ENCODE measurements at places on chromosomes 5 and 9. TPM values are rescaled to one million over a fixed set of nuclear protein-coding genes. Genes with fewer than 3 reads are reported as not detected.

Gene ZFYVE16
- total RNA-seq, result 6.2 TPM

DNA sequence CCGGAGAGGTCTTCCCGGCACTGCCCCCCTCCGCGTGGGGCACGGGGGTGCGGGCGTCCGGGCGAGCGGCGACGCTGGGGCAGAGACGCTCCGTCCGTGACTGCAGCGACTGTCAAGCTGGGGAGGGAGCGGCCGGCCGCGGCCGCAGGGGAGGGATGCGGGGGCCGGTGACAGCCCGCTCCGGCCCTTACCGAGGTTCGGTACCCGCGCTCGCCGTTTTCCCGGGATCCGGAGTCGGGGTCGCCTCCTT, 400 bp downstream of the KDM4C start:
- no peak for DNase-seq

DNA sequence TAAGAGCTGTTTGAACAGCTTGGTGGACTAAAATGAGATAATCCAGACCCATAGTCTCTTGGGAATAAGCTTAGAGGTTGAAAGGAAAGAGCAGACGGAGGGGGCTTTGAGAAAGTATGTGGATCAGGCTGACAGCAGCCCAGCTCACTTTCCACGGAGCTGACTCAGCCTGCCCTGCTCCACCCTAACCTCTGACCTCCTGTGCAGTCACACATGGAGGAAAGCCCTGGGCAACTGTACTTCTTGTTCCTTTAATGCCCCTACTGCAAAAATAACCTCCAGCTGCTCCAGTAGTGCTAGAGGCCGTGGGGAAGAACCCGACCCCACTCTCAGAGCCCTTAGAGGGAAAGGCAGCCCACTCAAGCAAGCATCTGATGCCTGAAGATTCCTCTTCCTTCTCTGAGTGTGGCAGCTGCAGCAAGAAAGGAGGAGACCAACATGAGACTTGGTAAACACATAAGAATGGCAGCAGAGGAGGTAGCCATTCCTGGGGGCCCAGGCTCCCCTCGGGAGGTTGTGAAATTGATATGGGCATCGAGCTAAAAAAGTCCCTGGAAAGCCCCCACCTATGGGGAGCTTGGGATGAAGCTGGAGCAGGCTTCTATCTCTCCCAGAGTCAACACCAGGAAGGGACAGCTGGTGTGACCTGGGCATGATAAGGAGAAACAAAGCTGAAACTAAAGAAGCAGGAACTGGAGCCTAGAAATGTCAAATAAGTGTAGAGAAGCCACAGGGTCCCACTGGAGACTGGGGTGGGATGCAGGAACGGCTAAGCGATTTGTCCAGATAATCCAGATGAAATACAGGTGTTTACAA, 204.3 kb downstream of the PIK3R1 start:
- no peak for DNase-seq

Gene AGTPBP1
- total RNA-seq, result 11.3 TPM

DNA sequence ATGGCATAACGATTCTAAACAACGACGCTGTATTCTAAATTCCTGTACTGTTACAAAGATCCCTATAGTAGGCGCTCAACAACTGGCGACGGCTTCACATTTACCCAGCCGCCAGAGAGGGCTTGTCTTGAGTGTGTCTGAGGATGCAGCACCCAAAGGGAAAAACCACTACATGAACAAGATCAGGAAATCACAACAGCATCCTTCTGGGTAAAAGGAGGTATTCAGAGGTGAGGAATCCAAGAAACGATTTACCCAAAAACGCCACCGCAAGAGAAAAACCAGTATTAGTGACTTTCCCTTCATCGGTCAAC, 711 bp downstream of the TTC33 start:
- peak; percentile 50 for DNase-seq

Gene IFNB1
- total RNA-seq, result under 0.01 TPM

DNA sequence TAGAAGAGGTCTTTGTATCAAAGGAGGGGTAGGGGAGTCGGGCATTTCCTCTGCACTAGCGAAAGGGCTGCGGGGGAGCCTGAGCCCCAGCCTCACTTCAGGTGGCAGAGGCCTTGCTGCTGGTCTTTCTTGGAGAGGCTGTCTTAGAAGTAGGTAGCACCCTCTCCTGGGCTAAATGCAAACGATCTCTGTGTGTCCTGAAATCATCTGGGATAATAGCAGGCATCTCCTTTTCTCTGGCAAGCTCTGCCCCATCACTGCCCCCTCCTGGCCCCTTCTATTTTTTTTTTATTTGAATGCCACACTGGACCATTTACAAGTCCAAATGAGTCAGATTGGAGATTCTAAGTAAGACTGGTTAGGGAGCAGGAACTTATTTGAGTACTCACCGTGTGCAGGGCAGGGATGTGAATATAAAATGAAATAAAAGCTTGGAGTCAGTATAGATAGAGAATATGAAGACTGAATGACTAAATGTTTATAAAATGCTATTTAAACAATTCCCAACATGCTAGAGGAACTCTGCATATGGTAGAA, 137.1 kb downstream of the FGF1 start:
- DNase-seq, result peak; percentile 50

DNA sequence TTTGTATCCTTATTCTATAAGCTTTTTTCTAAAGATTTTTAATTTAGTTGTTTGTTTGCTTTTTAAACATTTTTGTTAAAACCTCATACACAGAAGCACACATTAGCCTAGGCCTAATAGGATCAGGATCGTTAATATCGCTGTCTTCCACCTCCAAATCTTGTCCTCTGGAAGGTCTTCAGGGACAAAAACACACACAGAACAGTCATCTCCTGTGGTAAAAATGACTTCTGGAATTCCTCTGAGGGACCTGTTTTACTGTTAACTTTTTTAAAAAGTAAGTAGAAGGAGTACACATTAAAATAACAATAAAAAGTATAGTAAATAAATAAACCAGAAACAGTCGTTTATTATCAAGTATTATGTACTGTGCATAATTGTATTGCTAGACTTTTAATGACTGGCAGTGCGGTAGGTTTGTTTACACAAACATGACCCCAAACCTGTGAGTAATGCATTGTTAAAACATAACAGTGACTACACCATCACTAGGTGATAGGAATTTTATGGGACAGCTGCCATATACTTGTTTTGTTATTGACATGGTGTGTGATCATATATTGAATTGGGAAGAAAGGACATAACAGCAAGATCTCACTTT, 109.6 kb downstream of the ZCCHC7 start:
- DNase-seq, result no peak

Gene SLU7
- total RNA-seq, result 21.5 TPM

GRCh38 chr9:33475357-33475756, 1.6 kb upstream of the NOL6 start:
- no peak for DNase-seq

DNA sequence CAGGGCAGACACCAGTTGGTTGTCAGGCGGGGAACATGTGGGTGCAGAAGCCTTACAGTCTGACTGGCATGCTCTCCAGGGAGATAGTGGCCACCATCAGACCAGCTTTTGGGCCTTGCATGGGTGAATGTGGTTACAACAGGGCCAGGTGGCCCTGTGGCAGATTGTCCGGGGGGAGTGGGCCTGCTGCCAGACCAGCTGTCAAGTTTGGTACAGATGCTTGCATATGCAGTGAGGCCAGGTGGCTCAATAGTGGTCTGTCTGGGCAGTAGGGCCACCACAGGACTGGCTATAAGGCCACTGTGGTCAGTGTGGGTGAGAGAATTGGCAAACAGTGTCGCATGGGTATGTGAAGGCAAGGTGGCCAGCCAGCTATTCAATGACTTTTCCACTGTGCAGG, 148.7 kb downstream of the FAM174A start:
- no peak for DNase-seq

DNA sequence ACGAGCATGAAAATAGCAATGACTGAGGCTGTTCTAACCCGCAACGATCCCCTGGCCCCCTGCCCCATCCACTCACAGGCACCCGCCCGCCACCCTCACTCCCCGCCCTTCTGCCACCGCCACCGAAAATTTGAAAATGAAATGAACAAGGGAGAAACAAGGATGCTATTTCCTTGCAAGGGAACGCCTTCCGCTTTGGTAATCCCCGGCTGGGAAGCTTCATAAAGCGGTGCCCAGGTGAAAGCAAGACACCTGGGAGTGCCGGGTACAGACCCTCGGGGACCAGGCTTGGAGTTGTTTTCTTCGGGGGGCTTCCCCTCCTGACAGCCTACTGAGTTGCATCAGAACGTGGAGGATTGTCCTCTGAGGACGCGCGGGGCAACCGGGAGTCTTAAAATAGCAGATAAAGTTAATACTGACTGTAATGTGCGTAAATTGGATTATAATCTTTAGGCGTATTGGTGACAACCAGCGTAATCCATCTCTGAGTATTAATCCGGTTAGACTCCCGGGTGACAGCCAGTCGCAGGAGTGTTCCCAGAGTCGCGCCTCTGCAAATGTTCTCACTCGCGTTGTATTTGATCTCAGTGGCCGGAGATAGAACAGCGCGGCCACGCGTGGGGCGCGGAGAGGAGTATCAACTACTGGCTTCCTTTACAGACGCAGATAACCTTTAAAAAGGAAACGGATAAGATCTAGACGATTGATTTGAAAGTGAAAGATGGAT, 885 bp upstream of the MLLT3 start:
- DNase-seq, result peak; percentile 18

DNA sequence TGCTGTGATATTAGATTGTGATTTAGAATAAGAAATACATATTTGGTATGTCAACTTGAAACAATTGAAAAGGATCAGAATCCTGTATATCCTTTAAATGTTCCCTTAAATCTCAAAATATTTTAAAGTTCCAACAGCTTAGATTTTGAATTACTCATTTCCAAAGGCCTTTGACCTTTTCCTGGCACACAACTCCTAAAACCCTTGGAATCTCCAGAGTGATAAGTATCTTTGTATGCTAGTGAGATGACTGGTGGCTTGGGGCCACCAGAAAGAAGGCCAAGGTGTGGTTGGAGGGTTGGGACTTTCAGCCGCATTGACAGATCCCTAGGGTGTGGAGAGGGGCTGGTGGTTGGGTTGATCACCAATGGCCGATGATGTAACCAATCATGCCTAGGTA, 104.7 kb downstream of the YIPF5 start:
- no peak for DNase-seq

Gene PDE6A
- under 0.01 TPM for total RNA-seq

- DNase-seq, result no peak
Observed at GRCh38 chr5:159182691-159183090, 26.7 kb downstream of the RNF145 start.

GRCh38 chr9:86347991-86348390, 6.2 kb downstream of the TUT7 start:
- no peak for DNase-seq

Gene PCDHB11
- 0.27 TPM for total RNA-seq

Gene PCDHGA4
- 0.81 TPM for total RNA-seq

- DNase-seq, result no peak
Observed at GRCh38 chr5:148790545-148791333, 35.7 kb upstream of the ADRB2 start.

Gene NR2F1
- total RNA-seq, result not detected

GRCh38 chr5:10734832-10735523, 26.1 kb downstream of the DAP start:
- DNase-seq, result no peak

GRCh38 chr9:16310278-16311110, 560.0 kb downstream of the BNC2 start:
- DNase-seq, result no peak

GRCh38 chr5:128021411-128021810, 62.2 kb upstream of the SLC12A2 start:
- no peak for DNase-seq

GRCh38 chr5:143001764-143002351, 231.7 kb downstream of the ARHGAP26 start:
- DNase-seq, result no peak

Gene ASPN
- total RNA-seq, result not detected

DNA sequence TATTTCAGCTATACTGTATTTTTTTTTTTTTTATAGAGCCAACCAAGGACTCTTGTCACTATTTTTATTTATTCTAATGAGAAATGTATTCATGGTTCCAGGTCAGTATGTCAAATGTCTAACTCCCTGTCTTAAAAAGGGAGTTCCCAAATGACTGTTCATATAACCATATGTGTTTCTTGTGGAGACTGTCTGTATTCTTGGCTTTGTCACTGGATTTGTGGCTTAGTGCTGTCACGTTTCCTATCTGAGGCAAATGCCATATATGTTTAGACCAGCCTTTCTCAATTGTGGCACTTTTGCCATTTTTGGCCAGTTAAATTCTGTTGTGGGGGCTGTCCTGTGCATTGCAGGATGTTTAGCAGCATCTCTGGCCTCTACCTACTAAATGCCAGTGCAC, 3.1 kb downstream of the GCNT1 start:
- DNase-seq, result no peak

DNA sequence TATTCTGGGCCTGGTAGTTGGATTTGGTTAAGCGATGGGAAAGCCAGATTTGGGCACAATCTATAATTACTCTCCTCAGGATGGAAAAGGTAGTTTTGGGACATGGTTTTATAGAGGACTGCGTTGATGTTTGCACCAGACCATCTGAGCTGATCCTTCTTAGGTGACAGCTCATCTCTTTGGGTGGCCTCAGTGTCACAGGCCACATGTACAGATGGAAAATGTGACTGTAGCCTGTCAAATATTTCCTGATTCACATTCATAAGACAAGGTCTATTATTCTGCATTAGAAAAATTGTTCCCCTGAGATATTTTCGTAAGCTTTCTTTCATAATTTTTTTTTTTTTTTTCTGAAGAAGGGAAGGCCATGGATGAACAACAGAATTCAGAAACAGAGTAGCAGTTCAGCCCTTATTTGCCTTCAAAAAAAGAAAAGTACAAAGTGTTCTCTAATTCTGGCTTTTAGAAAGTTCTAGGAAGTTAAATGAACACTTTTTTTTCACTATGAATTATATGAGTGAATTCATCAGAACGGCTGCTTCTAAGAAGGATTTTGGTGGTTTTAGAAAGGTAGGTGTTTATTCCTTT, 81.0 kb downstream of the NNT start:
- no peak for DNase-seq

Gene F2RL1
- 50.9 TPM for total RNA-seq

- DNase-seq, result no peak
Observed at GRCh38 chr5:137181667-137182066, 317.5 kb downstream of the SPOCK1 start.

- no peak for DNase-seq
Observed at GRCh38 chr9:130290291-130291181, 25.0 kb downstream of the HMCN2 start.

DNA sequence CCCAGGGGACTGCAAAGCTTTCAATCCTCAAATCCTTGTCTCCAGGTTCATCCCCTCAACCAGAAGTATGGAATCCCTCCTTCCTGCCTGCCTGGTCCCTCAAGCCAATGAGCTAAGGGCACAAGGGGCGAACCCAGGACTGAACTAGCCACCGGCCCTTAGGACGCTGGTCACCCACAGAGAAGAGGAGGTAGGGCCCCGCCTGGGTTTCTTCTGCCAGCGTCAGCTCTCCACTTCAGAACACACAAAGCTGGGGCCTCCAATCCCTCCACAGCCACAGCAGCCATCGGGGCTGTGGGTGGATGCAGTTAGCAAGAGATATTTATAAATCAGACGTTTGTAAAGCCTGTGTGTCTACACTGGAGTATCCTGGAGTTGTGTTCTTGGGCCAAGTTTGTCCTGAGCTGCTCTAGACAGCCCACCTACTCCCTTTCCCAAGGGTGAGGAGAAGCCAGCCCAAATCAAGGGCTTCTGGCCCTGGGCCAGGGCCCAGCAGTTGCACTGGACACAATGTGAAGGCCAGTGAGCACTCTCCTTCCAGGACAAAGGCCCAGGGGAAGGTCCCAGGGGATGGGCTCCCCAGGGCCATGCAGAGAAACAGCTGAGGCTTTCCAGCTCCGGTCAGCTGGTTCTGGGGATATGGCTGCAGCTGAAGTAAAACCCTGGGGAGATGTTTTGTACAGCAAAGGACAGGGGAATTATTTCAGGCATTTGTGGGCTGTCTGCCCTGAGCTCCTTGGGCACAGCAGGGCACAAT, 18.9 kb downstream of the AMBP start:
- DNase-seq, result no peak
